Chondrocyte (in vitro differentiated cells): ENCODE measurements at places on chromosomes 6 and 20.

- no peak for DNase-seq
Observed at GRCh38 chr6:136265101-136265500, 15.0 kb upstream of the MTFR2 start.

DNA sequence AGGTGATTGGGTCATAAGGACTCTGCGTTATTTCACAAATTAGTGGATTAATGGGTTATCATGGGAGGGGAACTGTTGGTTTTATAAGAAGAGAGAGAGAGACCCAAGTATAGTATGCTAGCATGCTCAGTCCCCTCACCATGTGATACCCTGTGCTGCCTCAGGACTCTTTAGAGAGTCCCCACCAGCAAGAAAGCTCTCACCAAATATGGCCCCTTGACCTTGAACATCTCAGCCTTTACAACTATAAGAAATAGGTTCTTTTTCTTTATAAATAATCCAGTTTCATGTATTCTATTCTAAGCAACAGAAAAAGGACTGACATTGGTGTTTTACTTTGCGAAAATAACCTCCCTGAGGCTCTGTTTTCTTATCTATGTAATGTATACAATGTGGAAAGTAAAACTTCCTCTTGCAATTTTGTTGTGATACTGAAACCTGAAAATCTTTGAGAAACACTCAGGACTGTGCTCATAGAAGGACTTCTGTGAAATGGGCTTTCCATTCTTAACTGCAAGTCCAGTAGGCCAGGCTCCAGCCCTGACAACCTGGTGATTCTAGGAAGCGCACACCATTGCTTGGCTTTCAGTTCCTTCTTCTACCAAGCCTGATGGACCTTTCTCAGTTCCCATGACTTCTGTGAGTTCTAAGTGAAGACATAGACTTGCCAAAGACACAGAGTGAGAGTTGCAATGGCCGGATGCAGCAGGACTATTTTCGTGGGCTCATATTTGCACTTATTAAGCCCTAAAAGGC lies 21.9 kb downstream of the SIRPD start:
- no peak for DNase-seq

DNA sequence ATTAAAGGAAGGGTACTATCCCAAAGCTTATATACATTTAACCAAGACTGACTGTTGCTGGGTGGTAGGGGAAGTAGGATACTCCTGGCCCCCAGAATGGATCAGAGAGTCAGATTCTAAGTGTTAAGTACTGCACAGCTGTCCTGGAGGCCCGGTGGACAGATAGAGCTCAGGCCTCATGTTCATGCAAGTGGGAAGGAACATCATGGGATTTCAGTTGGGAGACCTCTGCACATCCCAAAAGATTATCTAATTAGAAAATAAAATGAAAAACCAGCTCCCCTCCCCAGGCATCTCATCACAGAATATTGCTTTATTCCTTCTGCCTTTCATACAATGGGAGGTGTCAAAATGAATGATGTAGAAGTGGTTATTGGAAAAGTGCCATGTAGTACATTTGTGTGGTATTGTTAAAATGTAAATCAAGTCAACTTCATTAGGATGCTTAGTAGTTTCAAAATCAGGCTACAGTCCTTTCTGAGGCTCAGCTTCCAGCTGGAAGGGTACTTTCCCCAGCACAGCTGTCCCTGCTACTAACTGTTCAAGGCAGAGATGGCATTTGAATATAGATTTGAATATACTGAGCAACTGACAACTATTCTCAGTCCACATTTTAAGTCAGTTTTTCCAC lies 82.9 kb downstream of the SLC35B3 start:
- DNase-seq = no peak

DNA sequence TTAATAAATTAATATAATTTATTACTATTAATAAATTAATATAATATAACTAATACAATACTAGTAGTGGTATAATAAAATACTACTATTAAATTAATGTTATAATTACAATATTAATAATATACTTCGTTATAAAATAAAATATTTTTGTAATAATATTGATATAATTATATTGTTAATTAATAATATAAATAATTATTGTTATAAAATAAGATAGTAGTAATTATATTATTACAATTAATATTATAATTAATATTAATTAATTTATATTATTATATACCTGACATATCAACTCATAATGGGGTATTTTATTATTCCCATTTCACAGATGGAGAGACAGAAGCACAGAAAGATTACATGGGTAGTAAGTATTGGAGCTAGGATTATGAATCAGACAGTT lies 8.9 kb downstream of the BEND6 start:
- no peak for DNase-seq

DNA sequence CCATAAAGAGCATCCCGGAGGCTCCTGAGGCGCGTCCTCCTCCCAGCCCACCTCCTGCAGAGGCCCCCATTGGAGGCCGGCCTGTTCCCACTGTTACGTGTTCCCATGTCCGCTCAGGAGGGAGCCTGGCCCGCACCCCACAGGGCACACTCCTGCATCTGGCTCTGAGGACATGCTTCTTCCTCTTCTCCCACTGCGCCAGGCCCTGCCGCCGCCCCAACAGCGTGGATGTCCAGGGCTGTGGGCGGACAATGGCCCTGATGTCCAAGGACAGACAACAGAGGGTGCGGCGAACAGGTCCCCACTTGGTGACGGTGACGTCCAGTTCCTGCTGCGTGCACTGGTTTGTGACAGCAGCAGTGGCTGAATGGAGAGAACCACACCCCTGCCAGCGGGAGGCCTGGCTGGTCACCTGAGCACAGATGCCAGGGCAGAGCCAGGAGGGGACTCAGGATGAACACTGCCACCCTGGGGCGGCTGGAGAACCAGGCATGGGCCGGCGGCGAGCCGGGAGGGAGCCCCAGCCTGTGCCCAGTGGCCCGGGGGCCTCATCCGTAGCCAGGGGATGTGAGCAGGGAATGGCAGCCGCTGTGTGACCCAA lies 26.6 kb downstream of the FRMD1 start:
- DNase-seq = peak; percentile 79

DNA sequence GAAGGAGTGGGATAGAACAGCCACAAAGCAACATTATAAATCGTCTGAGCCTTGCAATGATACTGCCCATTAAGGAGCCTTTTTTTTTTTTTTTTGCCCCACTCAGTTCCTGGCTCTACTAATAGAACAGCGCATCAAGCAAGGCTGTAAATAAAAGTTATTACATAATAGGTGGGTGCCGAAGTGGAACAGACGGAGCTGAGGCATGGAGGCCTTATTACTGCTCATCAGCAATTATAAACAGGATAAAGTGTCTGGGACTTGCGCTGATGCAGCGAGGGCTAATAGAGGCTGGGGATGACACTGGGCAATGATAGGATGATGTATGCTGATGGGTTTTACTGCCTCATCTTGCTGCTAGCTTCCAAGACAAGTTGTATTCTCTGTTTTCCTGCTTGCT lies 272.1 kb downstream of the ZFAND3 start:
- DNase-seq = no peak

GRCh38 chr6:160519133-160519532 lies 144.9 kb downstream of the LPA start:
- no peak for DNase-seq
